ENCODE measurements at places on chromosomes 7 and 10. TPM values are rescaled to one million over a fixed set of nuclear protein-coding genes. Genes with fewer than 3 reads are reported as not detected.

DNA sequence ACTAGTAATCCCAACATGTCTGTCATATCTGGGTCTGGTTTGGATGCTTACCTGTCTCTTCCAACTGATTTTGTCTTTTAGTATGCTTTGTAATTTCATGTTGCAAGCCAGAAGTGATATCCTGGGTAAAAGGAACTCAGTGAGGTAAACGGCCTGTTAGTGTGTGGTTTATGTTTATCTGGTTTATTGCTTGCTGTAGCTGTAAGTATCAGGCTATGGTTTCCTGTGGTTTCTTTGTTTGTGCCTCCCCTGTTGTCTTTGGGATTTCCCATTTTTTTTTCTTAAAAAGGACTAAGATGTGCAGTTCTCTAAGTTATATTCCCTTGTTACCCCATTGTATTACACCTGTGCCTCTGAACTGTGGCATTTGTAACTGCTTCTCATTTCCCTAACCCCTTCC, 323.5 kb upstream of the POM121L12 start:
- DNase-seq: no peak

- peak; percentile 69 for DNase-seq
Measured at GRCh38 chr7:90433221-90433620, 30.0 kb downstream of the CLDN12 start.

- DNase-seq: peak; percentile 73
Measured at GRCh38 chr7:33667196-33667595, 238.1 kb upstream of the BMPER start.

DNA sequence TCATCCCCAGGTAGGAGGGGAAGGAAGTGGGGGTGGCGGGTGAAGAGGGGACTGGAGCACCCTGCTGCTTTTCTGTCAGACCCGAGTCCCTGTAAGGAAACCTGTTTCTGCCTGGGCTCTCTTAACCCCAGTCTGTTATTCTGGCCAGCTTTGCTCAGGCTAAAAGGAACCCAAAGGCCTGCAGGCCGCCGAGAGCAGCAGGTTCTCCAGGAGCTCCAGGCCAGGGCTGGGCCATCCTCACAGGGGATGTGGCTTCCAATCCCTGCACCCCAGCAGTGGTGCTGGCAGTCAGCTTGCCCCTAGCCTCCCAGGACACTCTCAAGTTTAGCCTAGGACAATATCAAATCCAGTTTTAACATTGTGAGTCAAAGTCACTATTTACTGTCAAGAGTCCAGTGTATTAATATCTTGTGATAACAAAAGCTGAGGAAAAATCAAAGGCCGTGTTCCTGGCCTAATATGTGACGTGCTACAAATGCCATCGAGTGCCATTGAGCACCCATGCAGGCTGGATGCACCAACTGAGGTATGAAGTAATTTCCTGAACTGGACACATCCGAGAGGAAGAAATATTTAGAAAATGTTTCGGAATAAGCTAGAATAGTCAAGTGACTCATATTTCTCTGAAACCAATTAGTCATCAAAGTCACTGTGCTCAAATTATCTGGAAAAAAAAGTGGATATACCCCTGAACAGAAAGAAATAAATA, 7.0 kb downstream of the PKD1L1 start:
- peak; percentile 58 for DNase-seq

- DNase-seq: peak; percentile 58
Measured at GRCh38 chr7:66871076-66871475, 49.9 kb upstream of the TMEM248 start.

DNA sequence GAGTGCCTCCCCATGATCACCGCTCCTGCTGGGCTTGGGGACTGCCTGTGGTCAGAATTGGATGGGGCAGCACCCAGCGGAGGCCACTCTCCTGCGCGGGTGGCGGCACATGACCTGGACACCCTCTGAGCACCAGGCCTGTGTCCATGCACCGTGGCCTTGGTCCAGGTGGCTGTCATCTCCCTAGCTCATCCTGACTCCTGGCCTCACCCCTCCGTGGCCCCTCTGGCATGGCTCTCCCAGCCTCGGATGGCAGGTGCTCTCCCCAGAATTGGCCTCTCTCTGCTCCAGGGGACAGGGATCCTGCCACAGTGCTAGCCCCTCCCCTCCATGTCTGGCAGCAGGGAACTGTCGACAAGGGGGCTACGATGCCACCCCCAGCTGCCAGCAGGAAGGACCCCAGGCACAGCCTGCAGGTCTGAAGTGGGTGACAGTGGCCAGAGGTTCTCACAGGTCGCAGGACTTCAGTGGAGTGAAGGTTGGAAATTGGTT, 37.2 kb upstream of the BTBD16 start:
- no peak for DNase-seq

GRCh38 chr7:135980012-135980551, 2.9 kb upstream of the MTPN start:
- peak; percentile 52 for DNase-seq

DNA sequence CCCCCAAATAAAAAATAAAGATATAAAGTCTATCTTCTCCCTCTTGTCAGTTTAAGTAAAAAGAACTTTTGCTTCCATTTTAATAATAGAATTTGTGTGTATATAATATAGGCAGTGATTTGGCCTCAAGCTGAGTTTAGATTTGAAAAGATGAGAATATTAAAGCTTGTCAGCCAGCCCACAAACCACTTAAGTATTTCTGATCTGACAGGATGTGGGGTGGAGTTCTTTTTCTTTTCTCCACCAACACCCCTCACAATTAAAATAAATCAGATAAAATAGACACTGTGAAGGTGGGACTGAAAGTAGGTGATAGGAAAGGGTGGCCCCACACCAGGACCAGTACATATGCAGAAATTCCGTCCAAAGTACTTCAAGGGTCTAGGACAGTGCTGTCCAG, 714.1 kb downstream of the AUTS2 start:
- DNase-seq: no peak

DNA sequence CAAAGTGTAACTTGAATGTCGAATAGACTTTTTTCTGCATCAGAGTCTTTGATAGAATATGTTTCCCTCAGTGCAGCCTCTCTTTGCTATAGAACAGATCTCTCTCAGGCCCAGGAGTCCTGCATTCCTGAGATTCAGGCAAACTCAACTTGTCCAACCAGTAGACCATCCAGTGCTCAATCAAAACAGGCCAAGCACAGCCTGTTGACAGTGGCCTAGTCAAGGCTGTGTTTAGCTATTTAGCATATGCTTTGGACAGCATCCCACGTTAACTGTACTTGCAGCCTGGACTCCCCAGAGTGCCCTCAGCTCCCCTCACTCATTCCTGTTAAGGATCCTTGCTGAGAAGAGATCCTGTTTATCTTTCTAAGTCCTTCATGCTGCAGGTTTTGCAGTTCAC, 16.3 kb downstream of the OR6V1 start:
- DNase-seq: no peak

- DNase-seq: no peak
Measured at GRCh38 chr7:22771194-22771871, 44.3 kb downstream of the IL6 start.

GRCh38 chr7:152366662-152367061, 69.1 kb downstream of the KMT2C start:
- no peak for DNase-seq

DNA sequence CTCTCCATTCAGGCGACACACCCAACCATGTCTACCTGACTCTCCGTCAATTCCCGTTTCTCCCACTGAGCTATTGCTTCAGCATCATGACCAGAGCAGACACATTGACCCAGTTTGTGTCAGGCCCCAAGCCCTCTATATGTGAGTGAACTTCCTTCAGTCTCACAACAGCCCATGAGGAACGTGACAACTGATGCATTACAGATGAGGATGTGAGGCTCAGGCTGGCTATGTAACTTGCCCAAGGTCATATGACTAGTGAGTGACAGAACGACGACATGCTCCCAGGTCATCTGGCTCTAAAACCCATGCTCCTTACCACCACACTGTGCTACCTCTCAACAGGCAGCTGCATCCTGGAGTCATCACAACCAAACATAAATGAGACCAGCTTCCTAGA, 3.7 kb downstream of the TMEM140 start:
- no peak for DNase-seq

GRCh38 chr7:68304536-68304935, 1293.7 kb upstream of the AUTS2 start:
- no peak for DNase-seq

GRCh38 chr7:99368750-99369389, 5.7 kb upstream of the ARPC1B start:
- no peak for DNase-seq

DNA sequence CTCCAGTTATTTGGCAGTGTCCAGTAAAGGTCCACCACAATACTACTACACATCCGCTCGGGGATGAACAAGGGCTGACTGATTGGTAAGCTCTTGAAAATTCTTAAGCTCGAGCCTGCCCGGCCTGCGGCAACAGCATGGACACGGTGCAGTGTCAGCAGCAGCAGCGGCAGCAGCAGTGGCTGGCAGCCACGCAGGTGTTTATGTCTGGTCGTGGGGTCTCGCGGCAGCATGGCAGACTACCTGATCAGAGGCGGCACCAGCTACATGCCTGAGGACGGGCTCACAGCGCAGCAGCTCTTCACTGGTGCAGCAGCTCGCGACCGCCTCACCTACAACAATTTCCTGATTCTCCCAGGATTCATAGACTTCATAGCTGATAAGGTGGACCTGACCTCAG, 19.6 kb upstream of the TRIM24 start:
- DNase-seq: no peak

GRCh38 chr10:45441239-45442190, 67.5 kb downstream of the ALOX5 start:
- no peak for DNase-seq

DNA sequence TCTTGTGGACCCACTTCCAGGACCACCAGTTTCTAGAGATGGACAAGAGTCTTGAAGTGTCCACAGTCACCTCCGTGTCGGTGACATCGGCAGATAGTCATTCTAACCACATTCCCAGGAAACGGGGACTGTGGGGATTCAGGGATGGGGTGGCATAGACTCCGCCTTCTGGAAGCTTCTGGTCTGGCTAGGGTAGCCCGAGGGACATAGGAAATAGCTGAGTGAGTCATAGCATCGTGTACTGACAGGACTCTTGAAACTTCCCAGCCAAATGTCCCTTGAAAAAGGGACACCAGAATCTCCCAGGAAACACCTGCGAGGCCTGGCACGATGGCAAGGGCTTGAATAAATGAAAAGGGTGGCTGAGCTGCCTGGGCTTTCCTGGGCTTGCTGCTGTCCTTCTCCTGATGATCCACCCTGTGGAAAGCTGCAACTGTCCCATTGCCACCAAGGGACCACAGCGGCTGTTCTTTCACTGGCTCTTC, 84.1 kb upstream of the LRRC4 start:
- peak; percentile 40 for DNase-seq

DNA sequence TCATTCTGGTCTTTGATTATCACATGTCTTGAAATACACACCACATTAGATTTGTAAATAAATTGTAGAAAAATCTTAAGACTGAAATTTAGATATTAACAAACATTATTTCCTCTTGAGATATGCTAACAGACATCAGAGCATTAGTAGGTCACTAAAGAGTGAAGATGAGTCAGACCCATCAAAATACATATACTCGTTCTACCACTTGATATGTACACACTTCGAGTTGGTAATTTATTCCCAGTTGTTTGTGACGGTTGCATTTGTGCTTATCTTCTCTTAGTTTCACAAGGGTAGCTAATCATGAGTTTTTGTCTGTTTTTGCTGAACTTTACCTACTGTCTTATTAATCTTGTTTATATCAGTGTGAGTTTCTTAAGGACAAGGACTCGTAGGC, 383.4 kb downstream of the AUTS2 start:
- DNase-seq: no peak

- DNase-seq: peak; percentile 94
Measured at GRCh38 chr7:116776610-116777289, 85.6 kb upstream of the CAPZA2 start.

DNA sequence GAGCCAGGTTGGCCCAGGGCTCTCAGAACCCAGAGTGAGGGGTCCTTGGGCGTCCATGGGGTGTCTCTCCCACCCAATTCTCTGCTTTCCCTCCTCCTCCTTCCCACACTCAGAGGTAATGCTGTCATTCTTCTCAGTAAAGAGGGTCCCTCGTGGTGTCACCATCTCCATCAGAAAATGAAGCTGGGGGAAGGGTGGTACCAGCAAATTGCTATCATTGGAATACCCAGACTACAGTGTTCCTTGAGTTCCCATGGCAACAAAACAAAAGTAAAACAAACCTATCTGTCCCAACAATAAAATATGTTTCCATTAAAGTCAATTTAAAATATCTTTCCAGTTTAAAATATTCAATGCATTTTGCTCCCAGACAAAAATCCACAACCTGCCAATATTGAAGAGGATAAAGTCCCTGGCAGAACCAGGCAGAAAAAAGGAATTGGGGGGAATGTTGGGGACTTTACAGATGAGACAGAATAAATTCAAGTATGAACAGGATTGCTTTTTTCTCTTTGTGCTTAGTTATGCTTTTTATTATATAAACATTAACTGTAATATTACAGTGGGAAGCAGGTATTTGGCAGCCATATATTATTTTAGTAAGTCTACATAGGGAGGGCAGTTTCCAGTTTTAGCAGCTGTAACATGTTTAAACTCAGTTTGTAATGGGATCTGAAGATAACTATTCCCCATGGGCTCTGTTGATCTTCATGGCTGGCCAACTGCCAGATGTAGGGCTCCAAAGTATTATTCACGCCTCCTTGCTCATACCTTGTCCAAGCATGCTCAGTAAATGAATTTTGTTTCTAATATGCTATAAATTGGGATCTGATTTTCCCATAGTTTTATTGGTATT, 182.1 kb downstream of the ARID5B start:
- peak; percentile 90 for DNase-seq

DNA sequence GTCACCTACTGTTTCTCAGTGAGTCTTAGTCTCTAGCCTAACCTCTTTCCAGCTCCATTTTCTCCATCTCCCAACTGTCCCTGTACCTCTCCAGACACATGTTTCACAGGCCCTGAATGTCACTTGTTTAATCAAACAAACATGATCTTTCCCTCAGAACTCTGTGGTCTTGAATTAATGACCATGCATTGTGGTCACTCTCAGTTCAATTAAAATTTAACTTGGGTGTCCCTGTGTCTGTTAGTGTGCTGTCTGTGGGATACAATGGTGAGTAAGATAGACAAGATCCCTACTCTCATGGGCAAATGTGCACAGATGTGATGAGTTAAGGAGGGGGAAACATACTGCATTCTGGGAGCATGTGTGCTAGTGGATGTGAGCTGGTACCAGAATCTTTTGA, 65.0 kb downstream of the RBM33 start:
- no peak for DNase-seq

DNA sequence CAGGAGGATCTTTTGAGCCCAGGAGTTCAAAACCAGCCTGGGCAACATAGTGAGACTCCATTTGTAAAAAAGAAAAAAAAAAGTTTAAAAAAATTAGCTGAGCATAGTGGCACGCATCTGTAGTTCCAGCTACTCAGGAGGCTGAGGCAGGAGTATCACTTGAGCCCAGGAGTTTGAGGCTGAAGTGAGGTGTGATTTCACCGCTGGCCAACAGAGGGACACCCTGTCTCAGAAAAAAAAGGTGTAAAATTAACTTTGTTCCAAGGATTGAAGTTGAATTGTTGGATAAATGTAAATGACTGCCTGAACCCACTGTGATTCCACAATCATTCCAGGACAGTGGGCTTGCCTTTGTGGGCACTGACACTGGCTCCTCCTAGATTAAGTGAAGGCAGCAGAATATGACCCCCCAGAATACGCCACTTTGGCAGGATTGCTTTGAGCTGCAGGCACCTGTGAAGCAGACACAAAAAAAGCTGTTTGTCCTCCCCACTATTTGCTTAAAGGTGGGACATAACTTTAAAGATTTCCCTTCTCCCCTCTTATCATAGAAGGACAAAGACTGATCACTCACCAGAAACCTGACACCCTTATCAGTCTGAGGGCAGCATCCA, 57.2 kb upstream of the FOXI2 start:
- no peak for DNase-seq

PAPOLB gene
- polyA plus RNA-seq: not detected

PCDH15 gene
- not detected for polyA plus RNA-seq

CTAGE8 gene
- 2.1 TPM for polyA plus RNA-seq

SP4 gene
- polyA plus RNA-seq: 0.51 TPM

TRIM50 gene
- not detected for polyA plus RNA-seq

MYL10 gene
- not detected for polyA plus RNA-seq

PTF1A gene
- not detected for polyA plus RNA-seq

Measured in foreskin keratinocyte (primary cell).